ENCODE measurements at places on chromosomes 1 and 21. TPM values are rescaled to one million over a fixed set of nuclear protein-coding genes. Genes with fewer than 3 reads are reported as not detected.

GRCh38 chr21:38810034-38810825 lies 4.5 kb downstream of the ETS2 start:
- no peak for DNase-seq

The DIP2A gene
- 27.8 TPM for total RNA-seq

The FOXO6 gene
- not detected for total RNA-seq

- no peak for DNase-seq
Observed at GRCh38 chr1:116460261-116460660, 87.2 kb downstream of the ATP1A1 start.

DNA sequence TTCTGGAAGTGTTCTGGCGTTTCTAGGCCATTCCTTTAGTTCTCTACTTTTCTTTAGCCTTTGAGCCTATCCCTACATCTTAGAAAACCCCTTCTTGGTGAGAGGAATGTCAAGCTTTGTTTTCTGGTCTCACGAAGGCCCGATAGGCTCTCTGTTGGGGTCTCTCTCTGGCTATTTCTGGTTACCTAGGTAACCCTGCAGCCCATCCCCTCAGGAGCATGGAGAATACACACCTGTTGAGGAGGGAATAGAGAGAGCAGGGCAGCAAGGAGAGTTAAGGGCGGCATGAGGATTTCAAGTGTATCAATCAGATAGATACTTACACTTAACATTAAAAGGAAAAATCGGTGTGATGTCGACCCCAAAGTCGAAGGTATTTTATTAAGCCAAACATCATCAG lies 45.7 kb downstream of the LRRC8D start:
- DNase-seq: no peak
